CD4-positive, alpha-beta T cell treated with Interleukin-17A for 1 hour (primary cell): ENCODE measurements at places on chromosomes 5 and 9.

DNA sequence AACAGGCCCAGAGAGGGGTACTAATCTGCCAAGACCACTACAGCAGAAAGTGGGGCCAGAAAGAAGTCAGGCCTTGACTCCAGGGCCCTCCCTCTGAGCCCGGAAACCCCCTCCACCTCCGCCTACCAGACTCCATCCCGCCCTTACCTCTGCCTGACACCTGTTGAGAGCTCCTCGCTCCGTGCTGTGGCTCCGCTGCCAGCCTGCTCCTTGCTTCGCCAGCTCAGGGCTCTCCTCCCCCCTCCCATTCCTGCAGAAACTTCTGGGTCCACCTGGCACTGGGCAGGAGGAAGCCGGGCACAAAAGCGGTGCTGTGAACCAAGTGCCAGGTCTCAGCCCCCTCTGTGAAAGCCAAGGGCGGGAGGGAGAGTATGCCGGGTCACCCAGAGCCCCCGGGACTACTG is 6.4 kb upstream of the ST6GALNAC6 start:
- peak; percentile 85 for DNase-seq

GRCh38 chr5:116442095-116442534 is 132.5 kb downstream of the SEMA6A start:
- no peak for DNase-seq

- no peak for DNase-seq
Measured at GRCh38 chr5:61330341-61330844, 1.7 kb upstream of the ZSWIM6 start.

DNA sequence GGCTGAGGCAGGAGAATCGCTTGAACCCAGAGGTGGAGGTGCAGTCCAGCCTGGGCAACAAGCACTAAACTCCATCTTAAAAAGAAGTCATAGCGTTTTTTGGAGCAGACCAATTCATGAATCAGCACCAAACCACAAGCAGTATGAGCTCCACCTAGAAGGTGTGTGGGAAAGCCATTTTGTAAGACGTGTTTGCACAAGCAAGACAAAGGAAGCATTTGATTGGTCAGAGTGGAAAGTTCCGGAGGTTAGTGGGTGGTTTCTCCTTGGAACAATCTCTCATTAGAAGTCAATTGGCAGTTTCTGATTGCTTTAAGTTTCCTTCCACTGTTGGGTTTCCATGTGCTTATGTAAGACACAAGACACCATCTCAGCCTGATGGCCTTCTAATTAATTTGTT is 5.0 kb downstream of the SRD5A1 start:
- DNase-seq, result no peak

DNA sequence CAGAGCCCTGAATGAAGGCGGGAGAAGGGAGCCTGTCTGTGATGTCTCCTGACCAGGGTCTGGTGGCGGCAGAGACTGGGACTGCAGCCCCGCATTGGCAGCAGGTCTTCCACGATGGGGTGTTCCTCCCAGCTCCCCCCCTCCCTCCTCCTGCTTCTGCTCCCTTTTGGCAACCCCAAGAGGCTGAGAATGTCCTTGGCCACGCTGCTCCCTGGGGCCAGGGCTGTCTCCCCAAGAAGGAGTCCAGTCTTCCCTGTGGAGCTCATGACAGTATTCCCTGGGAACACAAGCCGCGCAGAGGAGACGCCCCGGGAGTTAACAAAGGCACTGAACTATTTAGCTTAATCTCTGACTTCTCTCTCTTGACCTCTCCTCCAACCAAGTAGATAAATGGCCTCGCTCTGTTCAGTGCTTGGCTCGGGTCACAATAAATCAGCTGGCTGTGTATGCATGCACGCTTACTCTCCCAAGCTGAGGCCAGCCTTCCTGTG is 84.0 kb upstream of the NEURL1B start:
- no peak for DNase-seq

GRCh38 chr5:55429613-55430253 is 105.0 kb downstream of the PLPP1 start:
- no peak for DNase-seq

- no peak for DNase-seq
Measured at GRCh38 chr9:136074706-136075105, 20.4 kb downstream of the NACC2 start.

- peak; percentile 25 for DNase-seq
Measured at GRCh38 chr5:132629230-132629944, 28.6 kb upstream of the IL13 start.

GRCh38 chr5:14901462-14902051 is 30.0 kb upstream of the ANKH start:
- no peak for DNase-seq

- peak; percentile 57 for DNase-seq
Measured at GRCh38 chr5:1479581-1480188, 34.4 kb upstream of the SLC6A3 start.

DNA sequence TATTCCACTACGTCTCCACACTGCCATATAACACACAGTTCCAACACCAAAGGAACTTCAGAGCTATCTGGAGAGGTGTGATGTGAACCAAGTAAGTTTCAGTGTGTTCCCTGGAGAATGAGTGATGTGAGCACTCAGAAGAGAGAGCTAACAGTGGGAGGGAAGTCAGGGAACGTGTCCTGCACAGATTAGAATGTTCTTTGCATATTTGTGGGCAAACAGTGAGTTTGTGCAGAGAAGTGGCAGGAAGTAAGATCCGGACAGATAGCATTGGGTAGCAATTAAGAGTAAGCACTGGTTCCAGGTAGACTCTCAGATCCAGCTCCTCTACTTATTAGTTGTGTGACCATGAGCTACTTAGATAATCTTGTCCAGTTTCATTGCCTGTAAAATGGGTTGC is 206.4 kb downstream of the PDZD2 start:
- DNase-seq, result no peak

DNA sequence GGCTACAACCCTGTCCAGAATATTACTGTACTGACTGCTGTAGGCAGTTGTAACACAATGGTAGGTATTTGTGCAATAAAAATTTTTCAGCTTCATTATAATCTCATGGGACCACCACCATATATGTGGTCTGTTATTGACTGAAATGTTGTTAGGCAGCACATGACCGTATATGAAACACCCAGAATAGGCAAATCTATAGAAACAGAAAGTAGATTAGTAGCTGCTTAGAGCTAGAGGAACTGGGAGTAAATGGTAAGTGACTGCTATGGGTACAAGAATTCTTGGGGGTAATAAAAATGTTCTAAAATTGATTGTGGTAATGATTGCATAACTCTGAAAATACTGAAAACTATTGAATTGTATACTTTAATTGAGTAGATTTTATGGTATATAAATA is 185.7 kb downstream of the ESM1 start:
- DNase-seq, result no peak

GRCh38 chr9:93617273-93617672 is 40.9 kb downstream of the PHF2 start:
- DNase-seq, result no peak

DNA sequence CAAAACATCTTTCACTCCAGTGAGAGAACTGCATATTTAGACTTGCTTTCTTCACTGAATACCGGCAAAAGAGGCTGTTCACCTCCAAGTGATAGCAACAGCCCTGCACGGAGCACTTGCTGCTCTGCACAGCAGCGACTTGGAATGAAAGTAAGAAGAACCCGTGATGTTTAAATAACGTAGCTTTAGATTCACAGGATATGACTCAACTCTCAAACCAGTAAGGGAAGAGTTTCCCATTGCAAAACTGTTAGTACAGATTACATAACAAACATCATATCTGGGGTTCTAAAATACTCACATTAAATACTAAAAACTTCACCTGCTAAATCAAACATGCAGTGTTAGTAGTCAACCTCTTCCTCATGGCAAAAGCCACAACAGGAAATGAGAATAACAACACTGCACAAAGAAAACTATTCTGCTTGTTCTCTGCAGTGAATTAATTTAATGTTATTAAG is 203.4 kb downstream of the MCTP1 start:
- peak; percentile 43 for DNase-seq

DNA sequence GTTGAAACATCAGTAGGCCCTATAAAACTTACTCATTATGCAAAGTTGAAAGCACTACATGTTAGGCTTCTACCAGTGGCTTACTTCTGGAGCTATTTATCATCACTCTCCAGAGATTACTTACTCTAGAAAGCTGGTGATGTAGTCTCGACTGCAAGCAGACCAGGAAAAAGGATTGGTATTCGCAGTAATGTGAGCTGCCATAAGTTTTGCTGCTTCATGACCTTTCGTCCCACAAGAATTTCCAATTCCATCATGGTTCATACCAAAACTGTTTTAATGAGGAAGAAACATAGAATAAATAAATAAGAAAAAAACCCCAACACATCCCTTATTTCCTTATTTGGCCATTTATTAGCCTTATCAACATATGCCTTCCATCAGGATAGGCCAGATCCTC is 181.9 kb downstream of the ADAMTS6 start:
- no peak for DNase-seq

DNA sequence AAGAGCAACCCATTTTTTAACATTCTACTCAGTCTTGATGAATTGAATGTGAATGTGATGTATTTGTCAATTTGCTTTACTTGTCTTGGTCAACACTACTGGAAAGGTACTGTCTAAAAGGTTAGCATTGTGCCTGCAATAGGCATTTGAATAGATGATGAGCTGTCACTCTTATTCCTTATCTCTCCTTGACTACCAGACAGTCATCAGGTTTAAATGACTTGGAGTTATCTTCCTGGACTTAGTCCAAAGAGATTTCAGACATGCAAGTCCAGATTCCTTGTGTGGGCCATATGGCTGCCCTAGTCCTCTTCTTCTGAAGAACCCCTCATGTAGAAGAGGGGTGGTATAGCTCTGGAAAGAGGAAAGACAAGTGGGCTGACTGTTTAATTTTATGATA is 4.8 kb downstream of the ARHGEF28 start:
- no peak for DNase-seq

DNA sequence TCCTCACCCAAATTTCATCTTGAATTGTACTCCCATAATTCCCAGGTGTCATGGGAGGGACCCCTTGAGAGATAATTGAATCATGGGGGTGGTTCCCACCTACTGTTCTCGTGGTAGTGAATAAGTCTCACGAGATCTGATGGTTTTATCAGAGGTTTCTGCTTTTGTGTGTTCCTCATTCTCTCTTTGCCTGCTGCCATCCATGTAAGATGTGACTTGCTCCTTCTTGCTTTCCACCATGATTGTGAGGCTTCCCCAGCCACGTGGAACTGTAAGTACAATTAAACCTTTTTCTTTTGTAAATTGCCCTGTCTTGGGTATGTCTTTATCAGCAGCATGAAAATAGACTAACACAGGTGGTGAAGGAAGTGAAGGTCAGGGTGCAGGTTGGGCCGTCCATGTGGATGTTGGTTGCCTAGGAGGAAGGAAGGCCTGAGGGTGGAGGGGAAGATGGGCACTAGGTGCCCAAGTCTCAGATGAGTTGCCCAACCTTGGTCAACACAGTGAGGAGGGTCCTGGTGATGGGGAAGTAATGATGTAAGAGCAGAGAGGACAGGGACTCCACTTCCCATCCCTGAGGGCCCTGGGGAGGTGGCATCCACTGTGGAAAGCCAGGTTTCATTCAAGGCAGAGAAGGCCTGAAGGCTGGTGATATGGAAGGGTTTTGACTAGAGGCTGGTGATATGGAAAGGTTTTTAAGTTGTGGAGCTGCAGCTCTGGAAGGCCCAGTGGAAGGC is 92.6 kb downstream of the HSPA4 start:
- no peak for DNase-seq

GRCh38 chr5:88952344-88952743 is 69.4 kb upstream of the MEF2C start:
- DNase-seq, result no peak

- DNase-seq, result no peak
Measured at GRCh38 chr9:119083673-119084072, 285.6 kb downstream of the BRINP1 start.

DNA sequence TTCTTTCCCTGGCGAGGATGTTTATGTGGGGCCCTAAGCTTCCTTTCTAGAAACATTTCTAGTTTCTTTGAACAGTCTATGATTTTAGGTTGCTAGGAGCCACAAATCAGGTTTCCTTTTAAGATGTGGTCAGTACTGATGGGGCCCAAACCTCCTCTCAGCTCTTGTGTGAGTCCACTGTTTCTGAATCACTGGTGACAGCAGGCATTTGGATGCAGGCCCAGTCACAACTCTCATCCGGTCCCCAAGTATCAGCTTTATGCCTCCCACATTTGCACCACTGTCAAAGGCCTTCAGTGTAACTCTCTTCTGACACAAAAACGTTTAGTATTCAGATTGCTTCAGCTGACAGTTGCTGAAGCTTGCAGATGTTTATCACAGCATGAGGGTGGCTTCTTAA is 7.8 kb downstream of the DMRT2 start:
- DNase-seq, result no peak

DNA sequence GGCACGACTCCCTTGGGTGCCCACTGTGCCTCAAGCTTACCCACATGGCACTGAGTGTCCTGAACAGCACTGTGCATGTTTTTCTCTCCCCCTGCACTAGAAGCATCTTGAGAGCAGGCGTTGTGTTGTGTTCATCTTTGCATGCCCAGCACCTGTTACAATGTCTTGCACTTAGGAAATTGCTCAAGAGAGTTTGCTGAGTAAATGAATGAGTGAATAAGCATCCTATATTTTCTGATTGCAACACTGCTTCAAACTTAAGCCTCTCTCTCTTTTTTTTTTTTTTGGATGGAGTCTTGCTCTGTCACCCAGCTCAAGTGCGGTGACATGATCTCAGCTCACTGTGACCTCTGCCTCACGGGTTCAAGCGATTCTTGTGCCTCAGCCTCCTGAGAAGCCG is 94.5 kb downstream of the LMNB1 start:
- no peak for DNase-seq

DNA sequence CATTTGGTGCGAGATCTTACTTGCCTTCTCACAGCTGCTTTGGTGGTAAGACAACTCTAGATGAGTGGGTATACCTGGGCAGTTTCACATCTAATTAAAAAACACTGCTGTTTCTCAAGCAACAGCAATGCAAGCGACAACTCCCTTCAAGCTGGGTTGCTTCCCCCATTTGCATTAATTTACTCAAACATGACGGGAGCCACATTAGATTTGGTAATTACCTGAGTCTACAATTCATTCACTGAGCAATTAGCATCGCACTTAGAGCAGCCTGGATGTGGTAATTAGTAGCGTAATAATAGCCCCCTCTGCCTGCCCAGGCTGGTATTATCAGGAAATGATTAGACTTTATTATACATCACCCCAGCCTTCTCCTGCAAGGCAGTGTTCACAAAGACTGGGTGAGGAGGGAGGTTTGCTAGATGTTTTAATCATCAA is 73.4 kb downstream of the FBXO38 start:
- peak; percentile 42 for DNase-seq

DNA sequence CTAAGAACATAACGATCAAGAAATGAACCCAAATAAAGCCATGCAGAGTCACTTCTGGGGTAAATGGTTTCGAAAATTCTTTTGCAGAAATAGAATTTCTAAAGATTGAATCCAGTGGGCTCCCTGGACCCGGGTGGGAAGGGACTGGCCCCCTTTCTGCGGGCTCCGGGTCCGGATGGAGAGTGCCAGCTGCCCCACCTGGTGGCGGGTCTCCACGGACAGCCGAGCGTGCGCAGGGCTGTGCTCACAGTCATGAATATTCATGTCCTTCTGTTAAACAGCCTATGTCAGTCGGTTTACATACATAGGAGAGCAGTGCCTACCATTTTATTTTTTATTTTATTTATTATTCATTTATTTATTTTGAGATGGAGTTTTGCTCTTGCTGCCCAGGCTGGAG is 4.7 kb upstream of the PPP1R26 start:
- peak; percentile 11 for DNase-seq

- no peak for DNase-seq
Measured at GRCh38 chr5:157485811-157486210, 25.8 kb downstream of the NIPAL4 start.
